HL-60 (cell line): ENCODE measurements at places on chromosomes 4 and X.
A peak's percentile ranks its signal among the peaks of the same experiment; 100 is the strongest.

DNA sequence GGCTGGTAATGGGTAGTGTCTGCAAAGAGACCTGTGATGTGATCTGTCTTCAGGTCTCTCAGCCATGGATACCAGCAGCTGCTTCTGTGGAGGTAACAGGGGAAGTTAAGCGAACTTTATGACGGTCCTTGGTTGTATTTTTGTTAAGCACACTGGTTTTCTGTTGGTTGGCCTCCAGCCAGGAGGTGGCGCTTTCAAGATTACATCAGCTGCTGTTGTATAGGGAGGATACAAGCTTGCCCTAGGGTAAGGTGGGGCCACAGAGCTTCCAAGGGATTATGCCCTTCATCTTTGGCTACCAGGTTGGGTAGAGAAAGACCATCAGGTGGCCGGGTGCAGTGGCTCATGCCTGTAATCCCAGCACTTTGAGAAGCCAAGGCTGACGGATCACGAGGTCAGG, 834.2 kb upstream of the GALNTL6 start:
- no peak for DNase-seq

GRCh38 chr4:61200187-61200915, at the start of gene ADGRL3:
Gene ADGRL3 (plus strand): TSS chr4:61200326.
- peak; percentile 36 for DNase-seq

DNA sequence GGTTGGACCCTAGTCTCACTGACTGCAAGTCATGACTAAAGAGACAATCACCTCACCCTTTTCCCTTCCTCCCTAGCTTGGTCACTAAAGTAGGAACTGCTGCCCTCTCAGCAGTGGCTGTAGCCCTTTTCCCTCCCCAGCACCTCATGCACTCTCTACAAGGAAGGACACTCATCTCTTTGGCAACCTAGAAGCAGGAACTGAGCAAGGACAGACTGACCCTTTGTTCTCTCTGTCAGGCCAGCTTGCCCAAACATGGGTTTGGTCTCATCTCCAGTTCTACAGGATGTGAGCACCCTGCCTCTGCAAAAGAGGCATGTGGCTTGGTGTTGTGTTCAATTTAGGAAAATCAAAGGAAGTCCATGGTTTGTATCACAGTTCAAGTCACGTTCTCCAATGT, 15.8 kb downstream of the LEF1 start:
- no peak for DNase-seq

DNA sequence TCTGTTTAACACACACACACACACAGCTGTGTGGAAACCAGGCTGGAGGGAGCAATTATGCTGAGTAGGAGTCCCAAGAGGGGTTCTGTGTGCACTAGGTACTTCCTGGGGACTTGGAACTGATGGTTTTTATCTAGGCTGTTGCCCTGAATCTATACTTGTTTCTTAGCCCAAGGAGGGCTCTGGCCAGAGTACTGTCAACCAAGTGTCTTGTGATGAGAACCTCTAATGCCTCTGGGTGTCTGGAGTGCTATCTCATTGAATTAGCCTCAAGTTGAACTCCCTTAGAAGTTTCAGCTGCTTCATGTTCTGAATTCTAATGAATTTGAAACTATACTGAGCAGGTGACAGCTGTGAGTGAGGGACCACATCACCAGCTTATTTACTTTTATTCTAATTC, 16.6 kb downstream of the ARHGAP24 start:
- no peak for DNase-seq

GRCh38 chrX:97743014-97743413, 859.3 kb downstream of the RPA4 start:
- DNase-seq = no peak

GRCh38 chr4:82721819-82722423, 76.7 kb downstream of the SCD5 start:
- peak; percentile 35 for DNase-seq

DNA sequence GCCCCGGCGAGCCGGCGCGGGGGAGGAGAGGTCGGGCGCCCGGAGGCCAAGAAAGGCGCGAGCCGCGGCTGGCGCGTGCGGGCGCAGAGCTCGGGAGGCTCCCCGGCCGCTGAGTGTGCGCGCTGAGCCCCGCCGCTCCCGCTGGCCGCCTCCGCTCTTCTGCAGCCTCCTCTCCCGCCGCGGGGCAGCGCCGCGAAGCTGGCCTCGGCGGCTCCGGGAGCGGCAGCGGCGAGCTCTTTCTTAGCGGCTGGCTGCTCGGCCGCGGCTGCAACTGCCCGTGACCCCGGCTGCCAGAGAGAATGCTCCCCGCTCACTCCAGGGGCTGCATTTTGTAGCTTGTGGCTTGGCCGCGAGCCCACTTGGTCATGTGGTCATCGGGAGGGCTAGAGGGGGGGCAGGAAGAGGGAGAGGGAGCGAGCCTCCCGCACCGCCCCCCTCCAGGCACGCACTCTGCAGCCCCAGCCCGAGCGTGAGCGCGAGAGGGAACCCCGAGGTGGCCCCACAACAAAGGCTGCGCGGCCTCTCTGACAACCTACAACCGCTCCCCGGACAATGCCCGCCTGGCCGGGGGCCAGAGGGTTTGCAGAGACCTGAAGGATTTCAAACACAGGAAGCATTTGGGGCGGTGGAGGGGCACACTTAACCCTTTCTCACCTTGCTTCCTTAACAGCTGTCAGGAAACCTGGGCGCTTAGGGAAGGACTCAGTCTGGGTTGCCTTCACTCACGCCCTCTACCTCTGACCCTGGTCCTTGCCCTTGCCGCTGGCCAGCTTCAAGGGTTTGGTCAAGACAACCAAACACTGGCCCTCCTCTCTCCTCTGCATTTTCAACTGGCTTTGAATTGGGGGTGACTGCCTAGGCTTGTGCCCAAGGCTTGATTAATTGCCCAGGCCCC, at the start of gene APLN:
Gene APLN (minus strand): TSS at position 305 of the 895 bp plus-strand sequence. CDS start 326 bp downstream, outside the sequence.
- DNase-seq = no peak

GRCh38 chr4:179678093-179678814, 2236.0 kb upstream of the AGA start:
- DNase-seq = no peak

DNA sequence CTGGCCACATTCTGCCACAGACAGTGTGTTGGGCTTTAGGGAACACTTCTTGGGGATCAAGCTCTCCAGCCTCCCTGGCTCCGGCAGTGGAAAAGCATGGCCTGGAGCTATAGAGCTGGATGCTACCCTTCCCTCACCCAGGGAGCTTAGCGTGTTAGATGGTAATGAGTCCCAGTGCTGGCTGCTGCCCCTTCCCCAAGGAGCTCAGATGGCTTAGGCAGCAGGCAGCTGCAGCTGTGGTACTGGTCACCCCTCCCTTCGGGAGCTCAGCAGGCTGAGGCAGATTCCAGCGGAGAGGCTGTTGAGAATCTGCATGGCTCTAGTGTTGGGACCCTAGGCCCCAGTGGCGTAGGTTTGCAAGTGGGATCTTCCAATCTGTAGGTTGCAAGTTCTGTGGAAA, 19.5 kb downstream of the TMEM144 start:
- DNase-seq = no peak
